ENCODE measurements at places on chromosomes 5 and 9.

DNA sequence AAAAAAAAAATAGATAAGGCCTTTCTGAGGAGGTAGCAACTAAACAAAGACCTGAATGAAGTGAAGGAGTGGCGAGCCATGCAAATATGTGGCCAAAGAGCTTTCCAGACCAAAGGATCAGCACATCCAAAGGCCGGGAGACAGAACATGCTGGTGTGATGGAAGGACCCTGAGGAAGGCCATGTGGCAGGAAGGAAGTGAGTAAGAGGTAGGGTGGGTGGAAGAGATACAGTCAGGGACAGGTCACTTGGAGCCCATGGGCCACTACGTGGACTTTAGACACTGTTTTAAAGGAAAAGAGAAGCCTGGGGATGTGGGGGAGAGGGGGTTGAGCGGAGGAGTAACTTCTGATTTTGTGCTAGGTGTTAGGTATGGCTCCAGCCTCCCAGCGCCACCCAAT lies 31.3 kb downstream of the SPRY4 start:
- DNase-seq = no peak

DNA sequence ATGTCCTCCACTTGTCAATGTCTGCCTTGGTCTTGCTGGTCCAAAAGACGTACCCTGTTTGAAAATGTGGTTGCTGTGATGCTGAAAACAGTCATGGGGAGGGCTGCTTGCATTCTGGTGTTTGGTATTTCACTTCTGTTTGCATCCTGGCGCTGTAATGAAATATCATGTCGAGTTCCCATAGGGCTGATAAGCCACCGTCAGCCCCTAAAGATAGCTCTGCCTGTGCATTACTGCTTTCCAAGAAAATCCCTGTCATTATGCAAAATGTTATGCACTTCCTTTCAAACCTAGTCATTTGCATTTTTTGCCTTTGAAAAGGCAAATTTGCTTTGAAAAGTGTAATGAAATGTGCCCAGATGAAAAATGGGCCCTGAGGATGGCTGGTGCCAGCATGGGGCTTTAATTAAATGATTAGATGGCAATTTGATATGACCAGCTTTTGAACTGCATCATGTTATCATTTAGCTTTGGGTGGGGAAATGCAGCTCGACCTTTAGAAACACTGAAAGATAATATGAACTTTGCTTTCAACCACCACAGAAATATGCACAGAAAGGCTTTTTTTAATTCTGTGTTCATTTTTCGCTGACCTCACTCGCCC lies 374.4 kb upstream of the SGCD start:
- no peak for DNase-seq

- DNase-seq = peak; percentile 60
Measured at GRCh38 chr9:122095010-122095767, 2.1 kb upstream of the TTLL11 start.

GRCh38 chr5:77971776-77972468 lies 195.8 kb upstream of the TBCA start:
- DNase-seq = no peak

DNA sequence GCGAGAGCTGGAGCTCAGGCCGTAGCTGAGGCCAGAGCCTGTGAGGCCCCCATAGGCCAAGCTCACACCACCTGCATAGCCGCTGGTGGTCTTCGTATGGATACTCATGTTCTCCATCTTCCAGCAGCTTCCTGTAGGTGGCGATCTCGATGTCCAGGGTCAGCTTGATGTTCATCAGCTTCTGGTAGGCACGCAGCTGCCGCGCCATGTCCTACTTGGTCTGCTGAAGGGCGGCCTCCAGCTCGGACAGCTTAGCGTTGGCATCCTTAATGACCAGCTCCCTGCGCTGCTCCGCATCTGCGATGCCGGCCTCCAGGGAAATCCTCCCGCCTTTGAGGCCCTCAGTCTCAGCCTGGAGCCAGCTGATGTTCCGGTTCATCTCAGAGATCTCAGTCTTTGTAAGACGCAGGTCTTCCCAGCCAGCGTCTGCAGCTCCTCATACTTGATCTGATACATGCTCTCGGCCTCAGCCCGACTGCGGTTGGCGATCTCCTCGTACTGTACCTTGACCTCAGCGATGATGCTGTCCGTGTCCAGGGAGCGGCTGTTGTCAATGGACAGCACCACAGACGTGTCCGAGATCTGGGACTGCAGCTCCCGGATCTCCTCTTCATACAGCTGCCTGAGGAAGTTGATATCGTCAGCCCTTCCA lies 172.1 kb downstream of the PPP2R2B start:
- DNase-seq = no peak

GRCh38 chr5:142432369-142432863 lies 107.6 kb upstream of the SPRY4 start:
- no peak for DNase-seq

GRCh38 chr5:175254155-175254554 lies 189.8 kb downstream of the DRD1 start:
- DNase-seq = no peak

DNA sequence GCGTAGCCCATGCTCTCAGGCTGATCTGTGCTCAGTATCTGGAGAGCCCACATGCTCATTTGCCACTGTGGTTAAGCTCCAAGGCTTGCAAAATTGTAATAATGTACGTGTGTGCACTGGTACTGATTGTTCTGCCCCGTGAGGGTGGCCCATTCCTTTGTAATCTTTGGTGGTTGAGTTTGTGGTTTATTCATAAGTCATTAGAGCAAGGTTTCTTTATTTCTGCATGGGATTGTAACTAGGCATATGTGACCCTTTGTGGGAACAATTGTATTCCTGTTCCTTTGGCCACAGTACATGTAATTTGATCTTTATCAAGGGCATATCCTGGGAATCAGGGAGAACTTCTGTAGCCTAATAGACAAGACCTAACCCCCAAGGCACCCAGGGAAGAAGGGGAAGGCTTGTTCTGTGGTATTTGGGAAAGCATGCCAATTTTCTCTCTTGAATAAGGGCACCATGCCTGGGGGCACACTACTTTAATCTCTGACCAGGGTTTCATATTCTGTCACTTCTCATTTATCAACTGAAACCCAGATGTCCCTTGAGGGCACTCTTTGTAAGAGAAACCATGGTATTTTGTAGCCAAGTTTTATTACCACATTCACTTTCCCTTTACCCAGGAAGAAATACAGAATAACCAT lies 74.6 kb downstream of the NPR3 start:
- DNase-seq = no peak

DNA sequence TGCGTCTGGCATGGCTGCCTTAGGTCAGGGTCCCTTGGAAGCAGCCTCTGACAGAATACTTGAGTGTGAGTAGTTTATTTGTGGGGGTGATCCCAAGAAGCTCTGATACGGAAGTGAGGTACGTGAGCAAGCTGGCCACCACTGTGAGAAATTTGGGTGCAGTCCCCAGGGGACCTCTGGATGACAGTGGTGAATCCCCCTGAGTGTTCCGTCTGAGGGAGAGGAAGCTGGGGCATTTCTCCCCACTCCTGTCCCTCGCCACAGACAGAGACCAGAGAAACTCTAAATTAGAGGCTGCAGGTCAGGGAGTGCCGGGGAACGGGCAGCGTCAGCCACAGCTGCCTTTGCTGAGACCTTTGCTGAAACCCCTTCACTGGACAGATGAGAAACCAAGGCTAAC lies 155.9 kb upstream of the COL5A1 start:
- DNase-seq = no peak

DNA sequence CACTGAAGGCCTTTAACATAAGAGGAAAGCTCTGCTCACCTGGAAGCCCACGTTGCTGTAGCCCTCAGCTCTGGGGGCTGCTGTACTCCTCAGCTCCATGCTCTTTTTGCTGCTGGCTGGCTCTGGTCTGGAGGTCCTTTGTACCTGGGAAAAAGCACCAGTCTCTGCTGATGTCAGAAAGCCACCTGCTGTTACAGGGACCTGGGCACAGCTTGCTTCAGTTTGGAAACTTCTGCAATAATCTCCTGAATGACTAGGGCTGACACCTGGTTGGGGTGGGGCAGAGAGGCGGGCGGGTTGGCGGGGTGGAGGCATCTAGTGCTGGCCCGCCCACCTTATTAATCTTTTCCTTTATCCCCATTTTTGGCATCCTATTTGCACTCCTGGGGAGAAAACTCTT lies at the start of gene SLC28A3:
Gene SLC28A3, minus strand, starts transcription at position 224 of the 400 bp plus-strand sequence. Its CDS starts 125 bp downstream, at position 99.
- DNase-seq = no peak

DNA sequence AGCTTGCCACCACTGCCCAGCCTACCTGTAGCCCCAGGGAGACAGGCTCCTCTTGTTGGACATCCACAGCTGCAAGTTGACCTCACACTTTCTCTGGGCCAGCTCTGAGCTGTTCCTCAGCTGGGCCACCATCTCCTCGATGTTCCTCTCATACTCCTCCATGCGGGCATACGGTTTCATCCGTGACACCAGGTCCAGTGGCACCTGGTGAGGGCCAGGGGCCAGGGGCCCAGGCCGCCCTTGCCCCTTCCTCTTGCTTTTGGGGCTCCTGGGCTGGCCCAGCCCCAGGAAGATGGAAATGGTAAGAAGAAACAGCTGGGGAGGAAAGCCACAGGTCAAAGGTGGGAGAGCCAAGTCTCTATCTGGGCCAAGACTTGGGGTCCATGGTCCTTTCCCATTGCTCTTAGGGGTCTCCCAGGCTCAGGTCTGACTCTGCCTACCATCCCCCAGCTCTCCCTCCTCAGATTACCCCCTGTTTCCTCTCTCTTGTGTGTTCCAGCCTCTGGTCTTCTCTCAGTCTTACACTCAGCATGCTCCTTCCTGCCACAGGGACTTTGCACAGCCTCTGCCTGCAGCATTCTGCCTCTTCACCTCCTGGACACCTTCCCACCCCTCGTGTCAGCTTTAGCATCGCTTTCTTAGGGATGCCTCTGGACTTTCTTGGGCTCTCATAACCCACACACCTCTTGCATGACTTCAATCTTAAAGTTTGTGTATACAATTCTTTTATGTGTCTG lies 2.2 kb downstream of the IL17B start:
- DNase-seq = no peak

DNA sequence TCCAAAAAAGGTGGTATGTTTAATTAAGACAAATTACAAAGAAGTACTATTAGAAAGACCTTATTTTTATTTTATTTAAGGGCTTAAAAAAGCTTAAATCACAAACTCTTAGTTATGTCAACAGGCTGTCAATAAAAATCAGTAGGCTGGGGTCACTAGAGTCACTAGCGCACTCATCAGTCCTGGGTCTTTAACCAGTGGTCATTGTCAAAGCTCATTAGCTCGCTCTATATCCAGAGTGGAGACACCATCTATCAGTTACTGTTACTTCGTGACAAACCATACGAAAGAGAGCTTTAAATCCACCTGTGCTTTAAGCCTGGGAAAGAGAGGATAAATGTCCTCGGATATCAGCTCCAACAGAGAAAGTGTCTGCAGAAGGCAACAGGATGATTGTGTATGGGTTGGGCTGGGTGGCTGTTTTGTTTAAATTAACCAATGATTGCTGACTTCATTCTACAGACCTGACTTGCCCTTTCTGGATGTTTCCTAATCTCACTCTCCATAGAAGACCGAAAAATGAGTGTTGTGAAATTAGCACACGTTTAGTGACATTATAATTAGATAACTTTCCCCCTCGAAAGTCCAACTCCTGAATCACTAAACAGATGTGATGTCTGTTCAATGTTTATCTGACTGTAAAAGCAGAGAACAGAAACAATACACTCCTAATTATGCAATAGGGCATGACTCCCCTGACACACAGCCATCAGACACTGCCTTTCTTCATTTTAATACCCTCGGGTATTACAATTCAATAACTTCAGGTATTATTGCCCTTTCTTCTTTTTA lies 123.6 kb upstream of the TNPO1 start:
- DNase-seq = no peak

DNA sequence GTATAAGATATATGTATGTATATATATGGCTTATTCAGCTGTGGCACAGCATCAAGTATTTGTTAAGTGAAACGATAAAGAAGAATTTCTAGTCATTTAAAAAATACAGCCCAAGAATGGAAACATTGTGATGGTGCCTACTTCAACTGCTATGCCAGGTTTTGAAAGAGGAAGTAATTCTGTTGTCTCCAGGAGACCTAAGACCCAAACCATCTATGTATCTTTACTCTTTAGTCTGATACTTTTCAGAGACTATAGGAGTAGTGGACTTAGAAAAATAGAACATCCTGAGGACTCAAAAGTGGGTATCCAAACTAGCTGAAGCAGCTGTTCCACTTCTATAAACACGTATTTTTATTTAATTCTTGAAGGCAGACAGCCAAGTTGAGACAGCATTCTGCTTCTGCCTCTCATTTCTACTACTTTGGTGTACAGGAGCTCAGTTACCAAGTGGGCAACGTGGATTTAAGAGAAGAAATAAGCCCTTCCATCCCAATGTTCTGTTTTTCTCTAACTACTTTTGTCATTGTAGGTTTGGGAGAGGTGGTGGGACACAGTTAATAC lies 110.7 kb downstream of the RPS23 start:
- DNase-seq = no peak

- peak; percentile 44 for DNase-seq
Measured at GRCh38 chr5:8060235-8060952, 191.4 kb downstream of the MTRR start.

GRCh38 chr5:37966871-37967270 lies 127.0 kb upstream of the GDNF start:
- DNase-seq = no peak

- peak; percentile 56 for DNase-seq
Measured at GRCh38 chr5:180352116-180353047, 754 bp downstream of the GFPT2 start.

- no peak for DNase-seq
Measured at GRCh38 chr5:56934325-56934724, 17.6 kb downstream of the MIER3 start.

DNA sequence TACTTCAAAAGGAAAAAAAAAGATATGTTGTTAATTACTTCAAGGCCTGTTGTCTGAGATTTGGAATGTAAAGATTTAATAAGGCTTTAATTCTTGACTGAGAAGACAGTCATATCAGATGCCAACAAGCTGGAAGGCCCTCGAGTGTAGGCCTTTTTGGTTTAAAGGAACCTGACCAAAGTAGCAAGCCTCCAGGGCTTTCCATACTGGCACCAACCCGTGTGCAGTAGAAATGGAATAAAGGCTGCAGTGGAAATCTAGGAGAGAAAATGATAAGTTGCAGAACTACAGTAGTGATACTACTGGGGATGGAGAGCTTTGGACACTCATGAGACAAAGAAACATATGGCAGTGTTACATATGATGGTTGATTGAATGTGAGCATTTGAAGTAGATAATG lies 358.0 kb downstream of the TAF11L14 start:
- no peak for DNase-seq

All from glutamatergic neuron (in vitro differentiated cells).